ENCODE measurements at places on chromosomes 6 and 20.

DNA sequence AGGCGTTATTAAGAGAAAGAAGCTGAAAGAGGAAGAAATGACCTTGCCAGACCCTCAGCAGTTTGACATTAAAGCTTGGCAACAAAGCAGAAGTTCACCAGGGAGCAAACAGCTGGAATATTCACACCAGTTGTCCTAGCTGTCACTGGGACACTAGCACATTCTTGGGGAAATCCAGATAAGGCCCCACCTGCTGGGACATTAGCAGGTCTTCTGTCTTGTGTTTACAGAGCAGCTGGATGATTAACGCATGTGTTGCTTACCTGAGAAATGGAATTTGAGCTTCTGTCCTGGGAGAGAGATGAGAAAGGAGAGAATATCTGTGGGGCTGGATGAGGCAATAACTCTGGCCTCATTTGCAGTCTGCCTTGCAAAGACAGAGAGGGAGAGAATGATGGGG lies 137.6 kb upstream of the RIN2 start:
- DNase-seq = no peak

- DNase-seq = peak; percentile 66
Observed at GRCh38 chr6:116101302-116101718, 657 bp downstream of the NT5DC1 start.

DNA sequence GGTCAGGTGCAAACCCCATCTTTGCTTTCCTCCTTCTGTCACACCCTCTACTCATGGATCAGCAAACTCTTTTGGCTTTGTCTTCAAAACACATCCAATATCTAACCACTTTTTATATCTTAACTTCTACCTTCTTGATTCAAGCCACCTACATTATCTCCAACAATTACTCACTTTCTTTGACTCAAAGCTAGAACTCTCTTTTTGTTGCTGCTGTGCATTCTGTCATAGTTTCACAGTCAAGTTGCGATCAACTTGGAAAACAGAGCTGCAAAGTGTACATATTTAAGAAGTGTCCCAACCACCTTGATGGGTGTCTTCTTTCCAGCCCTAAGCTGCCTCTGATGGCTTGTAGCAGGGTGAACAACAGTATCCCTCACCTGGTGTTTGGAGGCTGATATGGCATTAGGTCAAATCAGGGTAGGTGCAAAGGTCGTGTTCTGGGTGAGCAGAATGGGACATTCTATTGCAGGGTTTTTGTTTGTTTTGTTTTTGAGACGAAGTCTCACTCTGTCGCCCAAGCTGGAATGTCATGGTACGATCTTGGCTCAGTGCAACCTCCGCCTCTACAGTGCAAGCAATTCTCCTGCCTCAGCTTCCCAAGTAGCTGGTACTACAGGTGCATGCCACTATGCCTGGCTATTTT lies 43.4 kb upstream of the RALGAPA2 start:
- DNase-seq = no peak

DNA sequence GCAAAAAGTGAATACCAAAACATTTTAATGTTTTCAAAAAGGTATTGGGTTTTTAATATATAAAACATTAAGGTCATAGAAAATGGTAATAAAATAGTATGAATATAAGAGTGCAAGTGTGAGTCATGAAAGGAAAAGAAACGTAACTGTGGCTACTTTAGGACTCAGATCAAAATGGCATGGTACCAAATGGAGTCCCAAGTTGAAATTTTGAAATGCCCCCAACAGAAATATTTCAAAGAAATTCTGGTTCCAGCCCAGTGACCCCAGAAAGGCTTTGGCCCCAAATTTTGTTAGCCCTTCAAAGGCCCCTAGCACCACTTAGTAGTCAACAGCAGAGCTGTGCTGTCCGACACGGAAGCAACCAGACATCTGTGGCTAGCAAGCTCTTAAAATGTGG lies 6.0 kb downstream of the COL12A1 start:
- DNase-seq = no peak

GRCh38 chr20:33828967-33829560 lies 17.9 kb downstream of the CHMP4B start:
- no peak for DNase-seq

GRCh38 chr6:107533415-107534059 lies 43.6 kb downstream of the SOBP start:
- DNase-seq = no peak

GRCh38 chr6:147467428-147467827 lies 41.1 kb upstream of the SAMD5 start:
- no peak for DNase-seq

- no peak for DNase-seq
Observed at GRCh38 chr6:12813321-12813720, 96.8 kb downstream of the PHACTR1 start.

GRCh38 chr6:106477146-106477545 lies 116.6 kb downstream of the CRYBG1 start:
- no peak for DNase-seq

DNA sequence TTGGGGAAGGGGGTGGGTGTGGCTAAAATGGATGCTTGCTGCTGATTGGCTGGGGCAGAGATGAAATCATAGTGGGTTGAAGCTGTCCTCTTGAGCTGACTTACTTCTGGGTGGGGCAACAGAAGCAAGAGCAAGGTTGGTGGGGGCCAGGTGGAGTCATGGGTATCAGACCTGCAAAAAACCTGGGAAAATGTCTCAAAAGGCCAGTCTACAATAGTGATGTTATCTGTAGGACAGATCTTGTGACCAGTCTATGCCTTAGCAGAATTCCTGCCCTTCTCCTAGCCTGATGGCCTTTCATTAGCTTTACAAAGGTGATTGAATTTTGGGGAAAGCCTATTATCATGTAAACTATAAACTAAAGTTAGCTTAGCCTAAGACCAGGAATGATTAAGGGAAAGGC lies 945.7 kb downstream of the KIF16B start:
- DNase-seq = no peak

DNA sequence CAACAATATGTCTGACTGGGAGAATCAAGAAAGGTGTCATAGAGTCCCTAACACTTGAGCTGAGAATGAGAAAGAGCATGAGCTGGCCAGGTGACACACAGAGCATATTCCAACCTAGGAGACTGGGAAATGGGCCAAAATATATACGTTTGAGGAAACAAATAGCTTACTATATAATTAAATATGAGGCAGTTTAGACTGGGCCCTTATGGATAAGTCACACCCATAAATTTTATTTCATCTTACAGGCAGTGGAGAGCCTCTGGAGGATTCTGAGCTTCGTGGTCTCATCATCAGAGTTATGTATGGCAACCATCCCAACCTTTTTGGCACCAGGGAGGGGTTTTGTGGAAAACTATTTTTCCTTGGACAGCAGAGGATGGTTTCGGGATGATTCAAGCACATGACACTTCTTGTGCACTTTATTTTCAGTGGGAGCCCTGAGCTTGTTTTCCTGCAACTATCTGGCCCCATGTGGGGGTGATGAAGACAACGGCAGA lies 12.9 kb upstream of the NQO2 start:
- DNase-seq = no peak

DNA sequence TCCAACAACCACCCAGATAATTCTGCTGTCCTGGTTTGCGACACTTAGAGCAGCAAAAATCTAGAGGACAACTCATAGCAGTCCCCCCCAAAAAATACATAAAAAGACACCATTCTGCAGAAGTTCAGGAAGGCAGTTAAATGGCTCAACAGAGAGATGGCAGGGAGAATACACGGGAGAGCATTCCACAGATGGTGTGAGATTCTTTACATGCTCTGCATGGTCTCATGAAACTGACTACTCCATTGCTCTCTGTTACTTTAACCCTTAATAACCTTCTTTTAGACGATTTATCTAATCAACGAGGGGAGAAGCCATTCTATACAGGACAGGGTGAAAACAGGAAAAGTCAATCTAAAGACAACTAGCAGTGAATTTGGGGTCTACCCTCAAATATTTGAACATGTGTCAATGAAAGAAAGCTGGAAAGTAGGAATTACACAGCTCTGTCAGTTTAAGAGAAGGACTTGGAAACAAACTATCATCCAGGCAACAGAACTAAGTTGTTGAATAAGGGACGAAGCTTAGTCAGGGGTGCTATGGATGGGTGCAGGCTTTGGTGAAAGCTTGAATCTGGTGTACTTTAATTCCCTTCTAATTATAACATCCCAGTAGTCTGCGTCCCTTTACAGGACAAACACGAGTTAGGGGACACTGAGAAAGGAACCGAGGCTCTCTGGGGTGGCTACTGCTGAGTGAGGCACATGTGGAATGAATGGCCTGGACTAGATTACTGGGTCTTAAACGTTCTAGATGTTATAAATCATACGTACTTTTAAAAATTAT lies 5.1 kb downstream of the PERP start:
- no peak for DNase-seq

DNA sequence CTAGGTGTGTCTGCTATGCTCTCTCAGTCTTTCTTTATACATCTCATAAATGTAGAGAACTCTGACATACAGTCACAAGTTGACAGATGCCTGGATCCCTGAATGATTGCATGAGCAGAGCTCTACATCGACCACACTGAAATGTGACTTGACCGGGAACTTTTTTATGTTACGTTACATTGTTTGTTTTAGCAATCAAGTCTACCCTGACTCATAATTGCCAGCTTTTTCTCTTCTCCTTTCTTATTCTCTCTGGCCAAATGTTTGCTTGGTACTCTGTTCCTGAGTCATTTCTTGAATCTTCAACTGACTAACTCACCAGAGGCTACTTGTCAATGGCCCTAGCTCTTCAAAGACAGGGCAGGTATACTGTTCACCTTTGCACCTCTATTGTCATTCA lies 213.6 kb upstream of the DTNBP1 start:
- DNase-seq = no peak

DNA sequence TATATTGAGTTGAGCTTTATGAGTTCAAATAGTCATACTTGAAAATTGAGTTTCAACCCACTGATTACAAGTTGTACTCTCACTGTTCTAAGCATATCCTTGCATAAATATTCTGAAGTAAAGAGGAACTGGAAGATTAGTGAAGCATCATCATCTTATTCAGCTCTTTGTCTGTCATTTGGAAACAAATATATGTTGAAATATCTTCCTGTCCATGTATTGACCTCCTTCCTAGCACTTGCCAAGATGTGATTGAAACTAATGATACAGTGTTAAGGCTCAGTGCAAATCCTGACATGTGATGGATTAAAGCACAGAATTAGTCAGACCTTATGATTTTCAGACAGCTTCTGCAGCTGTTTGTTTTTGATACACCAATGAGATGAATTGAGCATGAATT lies 434.3 kb downstream of the TBC1D32 start:
- no peak for DNase-seq

DNA sequence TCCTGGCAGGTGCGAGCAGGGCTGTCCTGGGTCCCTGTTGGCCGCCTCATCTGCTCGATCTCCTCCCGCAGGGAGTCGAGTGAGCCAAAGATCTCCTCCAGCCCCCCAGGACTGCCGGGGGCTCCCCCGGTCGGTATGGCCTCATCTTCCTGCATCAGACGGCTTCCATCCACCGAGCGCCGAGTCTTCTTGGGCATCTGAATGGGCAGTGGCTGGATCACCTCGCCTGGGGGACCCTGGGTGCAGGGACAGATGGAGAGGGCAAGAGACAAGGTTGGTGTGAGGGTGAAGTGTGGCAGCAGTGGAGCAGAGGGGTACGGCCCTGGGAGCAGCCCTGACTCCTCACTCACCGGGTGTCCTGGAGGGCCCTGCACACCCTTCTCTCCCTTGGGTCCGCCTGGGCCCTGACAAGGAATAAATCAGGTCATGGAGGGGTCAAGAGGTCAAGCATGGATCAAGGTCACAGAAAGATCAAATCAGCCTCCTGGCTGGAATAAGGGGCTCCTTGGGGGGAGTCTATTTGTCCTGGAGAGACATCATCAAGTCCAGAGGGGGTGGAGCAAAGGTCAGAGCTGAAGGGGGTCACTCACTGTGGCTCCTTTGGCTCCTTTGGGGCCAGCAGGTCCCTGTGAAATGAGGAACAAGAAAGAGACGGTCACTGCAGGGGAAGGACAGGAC lies 26.5 kb downstream of the COL11A2 start:
- no peak for DNase-seq

GRCh38 chr20:12203981-12204380 lies 286.3 kb downstream of the BTBD3 start:
- DNase-seq = no peak

GRCh38 chr6:93069856-93070255 lies 349.5 kb downstream of the EPHA7 start:
- DNase-seq = no peak

DNA sequence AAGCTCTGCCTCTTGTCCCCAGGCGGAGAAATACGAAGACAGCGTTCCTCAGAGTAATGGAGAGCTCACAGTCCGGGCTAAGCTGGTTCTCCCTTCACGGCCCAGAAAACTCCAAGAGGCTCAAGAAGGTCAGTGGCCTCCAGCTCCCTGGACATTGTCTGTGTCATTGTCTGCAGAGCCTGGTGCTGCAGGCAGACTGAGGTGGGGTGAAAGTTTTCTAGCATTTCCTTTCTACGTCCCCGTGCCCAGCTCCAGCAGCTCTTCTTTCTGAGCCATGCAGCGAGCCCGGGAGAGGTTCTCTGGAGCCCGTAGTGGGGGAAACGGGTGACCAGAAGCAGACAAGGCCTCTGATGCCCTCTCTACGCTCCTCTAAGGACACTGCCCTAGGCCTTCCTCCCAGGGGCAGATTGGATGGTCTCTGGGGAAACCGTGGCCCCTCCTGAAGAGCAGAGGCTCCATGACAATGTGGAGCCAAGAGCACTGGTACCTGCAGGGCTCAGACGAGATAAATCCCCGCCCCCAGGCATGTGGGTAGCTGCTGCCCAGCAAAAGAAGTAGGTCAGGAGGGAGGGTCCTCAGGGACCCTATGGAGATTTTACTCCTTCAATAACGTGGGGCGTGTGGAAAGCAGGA lies 58.4 kb downstream of the EZR start:
- no peak for DNase-seq

GRCh38 chr6:38935051-38935450 lies 113.5 kb upstream of the GLP1R start:
- DNase-seq = no peak

GRCh38 chr6:134413241-134413643 lies 95.3 kb upstream of the SGK1 start:
- no peak for DNase-seq

DNA sequence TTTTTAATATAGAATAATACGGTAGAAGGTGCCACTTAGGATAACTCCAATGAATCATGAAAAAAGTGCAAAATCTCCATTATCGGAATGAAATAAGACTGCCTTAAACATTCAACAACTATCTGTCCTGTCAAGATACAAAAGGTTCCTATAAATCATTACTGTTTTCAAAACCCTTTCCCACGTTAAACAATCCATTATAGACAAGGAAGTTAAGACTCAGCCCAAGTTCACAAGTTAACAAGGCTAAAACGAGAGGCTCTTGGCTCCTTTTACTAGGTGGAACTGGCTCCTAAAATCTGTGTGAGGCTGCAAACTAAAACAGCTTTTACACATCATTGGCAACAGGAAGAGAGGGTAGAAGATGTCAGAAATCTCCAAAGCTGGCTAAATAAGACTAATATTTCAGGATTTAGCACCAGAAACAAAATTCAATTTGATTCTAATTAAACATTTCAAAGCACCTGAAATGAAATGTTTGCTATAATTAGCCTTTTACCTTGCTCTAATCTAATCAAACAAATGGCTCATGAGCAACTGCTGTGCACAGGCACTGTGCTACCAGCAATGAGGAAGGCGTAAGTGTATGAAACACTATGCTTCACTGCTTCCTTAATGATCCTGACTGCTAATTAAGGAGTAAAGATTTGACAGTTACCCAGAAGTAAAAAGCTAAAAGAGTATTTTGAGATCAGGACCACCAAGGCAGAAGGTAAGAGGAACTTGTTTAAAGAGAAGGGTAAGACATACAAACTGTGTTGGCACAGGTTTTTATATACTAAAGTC lies 109.7 kb downstream of the DST start:
- no peak for DNase-seq

- no peak for DNase-seq
Observed at GRCh38 chr20:49976542-49976941, 6.2 kb upstream of the SNAI1 start.
